ENCODE measurements at places on chromosomes 2 and 18.

DNA sequence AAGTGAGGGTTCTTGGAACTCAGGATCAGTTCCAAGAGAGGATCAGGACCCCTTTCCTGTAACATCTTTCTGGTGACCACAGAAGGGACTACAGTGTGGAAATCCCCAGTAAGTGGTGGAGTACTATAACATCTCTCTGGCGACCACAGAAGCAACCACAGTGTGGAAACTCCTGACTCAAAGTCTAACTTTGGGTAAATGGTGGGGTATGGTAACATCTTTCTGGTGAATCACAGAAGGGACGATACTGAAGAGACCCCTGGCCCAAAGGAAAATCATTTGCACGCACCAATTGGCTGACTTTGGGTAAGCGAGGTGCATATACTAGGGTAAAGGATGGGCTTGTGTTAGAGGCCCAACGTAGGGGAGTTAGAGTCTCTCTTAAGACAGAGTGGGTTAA, 56.3 kb upstream of the GULP1 start:
- DNase-seq = no peak

GRCh38 chr2:182463760-182464159, 36.9 kb upstream of the PDE1A start:
- DNase-seq = no peak

GRCh38 chr2:64666810-64667438, 13.2 kb upstream of the SERTAD2 start:
- DNase-seq = no peak

GRCh38 chr2:2524348-2524941, 193.4 kb upstream of the MYT1L start:
- DNase-seq = no peak

- no peak for DNase-seq
Measured at GRCh38 chr2:75896779-75897366, 186.2 kb upstream of the GCFC2 start.

GRCh38 chr2:150570712-150571111, 83.2 kb upstream of the RND3 start:
- DNase-seq = no peak

DNA sequence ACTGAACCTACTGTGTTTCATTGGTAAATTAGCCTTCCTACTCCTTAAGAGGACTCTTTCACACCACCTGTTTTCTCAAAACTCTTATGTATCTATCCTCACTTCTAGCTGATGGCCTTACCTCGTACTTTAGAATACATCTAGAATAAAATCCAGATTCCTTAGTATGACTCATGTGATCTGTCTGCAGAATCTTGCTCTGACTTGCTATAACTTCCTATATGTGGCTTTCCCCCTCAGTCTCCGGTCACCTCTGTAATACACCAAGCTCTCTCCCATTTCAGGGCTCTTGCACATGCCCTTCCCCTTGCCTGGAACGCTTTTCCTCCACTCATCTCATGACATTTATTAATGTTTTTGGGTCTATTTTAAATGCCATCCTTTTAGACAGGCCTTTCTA, 95.6 kb upstream of the LHCGR start:
- DNase-seq = no peak

DNA sequence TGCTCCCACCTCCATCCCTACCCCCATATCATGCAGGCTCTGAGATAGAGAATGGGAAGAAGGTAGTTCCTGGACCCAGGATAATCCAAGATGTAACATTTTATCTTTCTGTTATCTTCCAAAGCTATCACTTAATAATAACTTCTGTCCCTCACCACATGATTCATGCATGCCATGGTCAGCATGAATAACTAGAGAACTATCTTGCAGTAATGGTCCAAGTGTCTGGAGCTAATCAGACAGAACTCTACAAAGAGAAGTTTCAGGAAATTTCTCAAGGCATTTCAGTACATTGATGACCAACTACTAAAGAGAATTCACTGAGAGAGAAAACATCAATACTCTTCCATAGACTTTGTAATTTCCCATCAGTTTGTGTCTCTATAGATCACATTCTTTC, 1469.7 kb upstream of the PIK3C3 start:
- DNase-seq = no peak

DNA sequence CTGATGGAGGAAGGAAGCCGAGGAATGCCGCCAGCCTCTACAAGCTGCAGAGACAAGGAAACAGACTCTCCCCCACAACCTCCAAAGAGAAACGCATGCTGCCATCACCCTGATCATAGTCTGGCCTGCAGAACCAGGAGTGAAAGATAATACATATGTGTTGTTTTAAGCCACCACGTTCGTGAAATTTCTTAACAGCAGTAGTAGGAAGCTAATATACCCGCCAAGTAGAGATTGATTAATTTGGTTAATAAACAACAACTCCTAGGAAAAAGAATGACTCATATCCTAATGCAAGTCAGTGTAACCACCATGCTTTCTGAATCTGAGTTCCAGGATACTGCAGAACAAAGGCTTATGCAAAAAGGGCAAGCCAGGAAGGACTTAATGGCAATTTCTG, 36.6 kb downstream of the LONRF2 start:
- no peak for DNase-seq

DNA sequence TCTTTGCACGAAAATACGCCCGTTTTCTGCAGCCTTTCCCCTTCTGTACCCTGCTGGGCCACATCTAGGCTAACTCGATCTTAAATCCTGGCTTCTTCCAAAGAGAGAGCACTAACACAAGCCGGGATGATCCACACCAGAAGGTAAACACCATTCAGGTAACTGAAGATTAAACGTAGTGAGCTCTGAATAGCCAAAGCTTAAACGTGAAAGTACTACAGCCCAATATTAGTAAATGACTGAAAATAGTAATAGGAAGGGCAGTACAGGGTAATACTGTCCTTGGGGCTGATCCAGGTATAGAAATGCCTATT, 422 bp upstream of the MRPL53 start:
- DNase-seq = no peak

- DNase-seq = no peak
Measured at GRCh38 chr2:101823859-101824258, 126.4 kb downstream of the MAP4K4 start.

DNA sequence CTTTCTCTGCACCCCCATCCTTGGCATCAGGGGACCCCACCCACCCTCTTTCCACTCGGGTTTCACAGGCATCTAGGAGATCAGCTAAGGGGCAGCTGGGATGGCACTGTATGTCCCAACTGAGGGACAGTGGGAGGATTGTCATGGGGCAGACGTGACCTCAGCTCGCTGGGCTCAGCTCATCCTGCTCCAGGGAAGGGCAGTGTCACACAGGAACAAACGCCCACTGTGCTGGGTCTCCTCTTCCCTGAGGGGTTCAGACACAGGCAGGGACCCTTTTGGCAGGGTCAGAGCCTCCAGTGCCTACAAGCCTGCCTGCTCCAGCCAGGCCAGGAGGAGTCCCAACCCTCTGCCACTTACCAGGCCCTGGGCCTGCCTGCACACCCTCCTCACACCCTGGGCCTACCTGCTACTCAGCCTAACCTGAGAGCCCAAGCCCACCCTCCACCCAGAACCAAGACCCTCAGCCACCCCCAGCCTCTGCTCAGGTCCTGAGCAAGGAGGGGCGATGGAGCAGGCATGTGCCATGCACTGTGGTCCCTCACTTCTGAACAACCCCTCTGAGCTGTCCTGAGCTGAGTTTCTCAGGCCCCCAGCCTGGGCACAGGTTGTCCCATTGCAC, 68.2 kb downstream of the HS1BP3 start:
- DNase-seq = no peak

- no peak for DNase-seq
Measured at GRCh38 chr18:61865466-61866175, 27.2 kb downstream of the RNF152 start.

DNA sequence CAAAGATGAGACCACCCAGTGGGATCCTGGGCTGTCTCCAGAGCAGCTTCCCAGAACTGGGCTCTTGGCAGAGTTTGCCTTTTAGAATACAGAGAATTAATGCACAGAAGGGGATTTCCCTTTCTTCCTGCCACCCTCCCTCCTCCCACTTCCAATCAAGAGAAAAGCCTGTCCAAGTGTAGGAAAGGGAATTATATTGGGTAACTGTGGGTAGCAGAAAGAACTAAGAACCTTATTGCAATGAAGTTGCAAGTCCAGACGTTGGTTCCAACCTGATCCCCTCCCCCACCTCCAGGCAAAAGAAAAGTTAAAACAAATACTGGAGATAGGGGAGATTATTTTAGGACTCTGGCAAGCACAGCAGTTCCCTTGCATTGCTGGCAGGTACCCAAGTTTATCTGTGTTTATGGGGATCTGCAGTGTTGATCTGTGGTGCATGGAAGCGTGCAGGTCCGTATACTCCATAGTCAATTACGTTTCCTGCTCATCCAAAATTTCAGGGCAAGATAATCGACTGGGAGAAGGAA, 114.3 kb downstream of the PRKCE start:
- DNase-seq = no peak

DNA sequence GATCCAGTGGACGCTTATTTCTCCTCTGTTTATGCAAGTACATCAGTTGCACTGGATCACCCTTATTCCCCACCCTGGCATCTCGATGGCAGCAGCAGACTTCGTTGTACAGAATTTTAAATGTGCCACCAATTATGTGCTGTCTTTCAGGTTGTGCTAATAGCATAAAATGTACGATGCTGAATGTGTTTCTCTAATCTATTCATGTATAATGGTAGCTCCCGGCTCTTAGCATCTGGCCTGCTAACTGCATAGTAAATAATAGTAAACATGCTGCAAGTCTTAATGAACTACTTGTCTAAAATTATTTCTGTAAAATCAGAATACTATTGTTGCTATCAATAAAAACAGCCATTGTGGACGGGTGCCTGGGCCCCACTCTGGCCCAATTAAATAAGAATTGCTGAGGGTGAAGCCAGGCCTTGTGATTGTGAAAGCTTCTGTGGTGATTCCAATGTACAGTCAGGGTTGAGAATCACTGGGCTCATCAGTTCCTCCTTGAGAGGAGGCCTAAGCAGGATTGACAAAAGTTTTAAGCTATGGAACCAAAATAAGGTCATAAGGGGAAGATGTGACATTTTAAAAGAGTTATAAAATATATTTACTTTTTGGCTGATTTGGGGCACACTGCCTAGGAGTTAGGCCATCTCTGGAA, 14.4 kb upstream of the MYO3B start:
- no peak for DNase-seq

GRCh38 chr18:12044591-12044990, 49.1 kb upstream of the ANKRD62 start:
- no peak for DNase-seq

- DNase-seq = peak; percentile 9
Measured at GRCh38 chr2:6826081-6826913, 39.4 kb downstream of the CMPK2 start.

DNA sequence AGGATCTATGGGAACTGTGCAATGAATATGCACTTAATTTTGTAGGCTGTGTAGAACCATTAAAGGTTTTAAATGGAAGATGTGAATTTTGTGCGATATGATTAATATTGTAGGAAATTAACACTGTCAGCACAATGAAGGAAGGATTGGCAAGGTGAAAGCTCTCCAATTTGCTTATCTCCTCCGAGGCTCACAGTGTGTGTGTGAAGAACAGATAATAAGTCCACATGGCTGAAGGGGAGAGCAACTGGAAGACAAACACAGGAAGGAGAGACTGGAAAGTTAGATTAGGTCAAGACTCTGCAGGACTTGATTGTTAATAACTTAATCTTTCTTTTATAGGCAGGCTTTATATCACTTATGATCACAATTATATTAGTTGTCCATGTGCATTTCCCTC, 269.7 kb upstream of the VRK2 start:
- no peak for DNase-seq

- no peak for DNase-seq
Measured at GRCh38 chr18:40653682-40654081, 1301.4 kb upstream of the PIK3C3 start.

GRCh38 chr18:49619801-49620200, 57.9 kb downstream of the LIPG start:
- no peak for DNase-seq
